ENCODE measurements at places on chromosomes 16 and 17.

DNA sequence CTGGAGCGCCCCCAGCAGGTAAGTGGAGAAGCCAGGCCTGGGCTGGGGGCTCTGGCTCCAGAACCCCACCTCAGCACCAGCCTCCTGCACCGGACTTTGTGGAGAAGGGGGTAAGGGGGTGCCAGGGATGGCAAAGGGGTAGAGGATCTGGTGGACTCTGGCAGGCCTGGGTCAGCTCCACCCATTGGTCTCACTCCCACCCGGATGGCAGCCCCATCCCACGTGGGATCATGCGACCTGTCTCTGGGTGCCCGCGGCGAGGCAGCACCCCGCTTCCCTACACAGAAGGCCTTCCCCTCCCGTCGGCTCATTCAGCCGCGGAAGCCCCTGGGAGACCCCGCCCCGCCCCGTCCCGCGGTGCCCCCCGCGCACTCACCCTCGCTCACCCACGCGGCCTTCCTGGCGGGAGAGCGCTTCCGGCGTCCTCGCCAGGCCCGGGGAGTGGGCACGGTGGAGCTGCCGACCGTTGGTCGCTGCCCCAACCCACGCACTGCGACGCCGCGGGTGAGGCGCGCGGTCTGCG is 498 bp upstream of the PLEKHG4 start:
- DNase-seq = no peak

DNA sequence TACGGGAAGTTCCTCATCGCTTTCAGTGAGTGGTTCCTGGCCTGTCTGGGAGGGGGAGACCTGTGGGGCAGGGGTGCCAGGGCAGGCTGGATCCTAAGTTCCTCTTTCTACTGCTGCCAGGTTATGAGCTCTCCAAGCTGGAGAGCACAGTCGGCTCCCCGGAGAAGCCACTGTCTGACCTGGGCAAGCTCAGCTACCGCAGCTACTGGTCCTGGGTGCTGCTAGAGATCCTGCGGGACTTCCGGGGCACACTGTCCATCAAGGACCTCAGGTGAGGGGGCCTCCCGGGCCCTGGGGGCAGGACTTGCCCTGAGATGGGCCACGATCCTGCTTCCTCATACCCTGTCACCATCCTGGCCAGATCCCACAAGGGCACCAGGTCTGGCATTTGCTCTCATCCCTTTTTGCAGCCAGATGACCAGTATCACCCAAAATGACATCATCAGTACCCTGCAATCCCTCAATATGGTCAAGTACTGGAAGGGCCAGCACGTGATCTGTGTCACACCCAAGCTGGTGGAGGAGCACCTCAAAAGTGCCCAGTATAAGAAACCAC is 5.1 kb downstream of the PRSS8 start:
- no peak for DNase-seq

GRCh38 chr17:384622-385177 is 32.1 kb upstream of the RPH3AL start:
- DNase-seq = no peak

GRCh38 chr17:31313982-31314781 is at the start of gene EVI2B:
Gene EVI2B, minus strand, starts transcription at chr17:31314054. Its CDS starts 8,445 bp downstream, at chr17:31305609.
- DNase-seq = no peak

- DNase-seq = no peak
Measured at GRCh38 chr16:29663016-29663806, at the start of gene SPN. Gene SPN, plus strand, starts transcription at chr16:29663247. Its CDS starts 482 bp downstream, at chr16:29663729.

DNA sequence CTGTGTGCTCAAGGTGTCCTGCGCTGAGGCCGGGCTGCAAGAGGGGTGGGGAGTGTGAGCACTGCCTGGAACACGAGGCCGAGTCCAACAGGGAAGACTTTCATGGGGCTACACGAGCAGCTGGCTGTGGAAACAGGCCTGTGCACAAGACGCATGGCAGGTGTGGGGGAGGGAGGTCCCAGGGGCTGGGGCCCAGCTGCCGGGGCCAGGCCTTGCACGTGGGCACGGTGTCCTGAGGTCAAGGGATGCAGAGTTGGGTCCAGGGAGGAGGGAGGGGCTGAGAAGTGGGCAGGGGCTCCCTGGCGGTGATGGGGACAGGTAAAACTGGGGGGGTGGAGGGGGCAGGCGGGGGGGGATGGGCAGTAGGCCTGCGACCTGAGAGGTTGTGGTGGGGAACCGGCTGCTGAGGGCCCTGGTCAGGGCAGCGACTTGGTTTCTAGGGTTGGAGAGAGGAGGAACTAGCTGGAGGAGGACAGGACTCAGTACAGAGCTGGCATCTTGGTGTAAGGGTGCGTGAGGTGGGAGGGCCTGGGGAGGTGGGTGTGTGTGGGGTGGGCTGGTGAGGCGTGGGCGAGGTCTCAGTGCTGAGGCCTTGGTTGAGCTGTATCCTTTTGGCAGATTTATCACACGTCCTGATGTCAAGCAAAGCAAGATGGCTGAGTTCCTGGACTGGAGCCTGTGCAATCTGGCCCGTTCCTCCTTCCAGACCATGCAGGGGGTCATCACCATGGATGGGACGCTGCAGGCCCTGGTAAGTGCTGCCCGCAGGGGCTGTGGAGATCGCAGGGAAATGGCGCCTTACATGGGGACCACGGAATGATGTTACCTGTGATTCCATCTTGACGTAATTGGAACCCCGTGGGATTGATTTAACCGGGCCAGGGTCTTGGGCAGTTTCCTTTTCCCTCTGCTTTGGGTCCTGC is 29.4 kb downstream of the TBCD start:
- DNase-seq = no peak

GRCh38 chr17:70187383-70187782 is 18.1 kb downstream of the KCNJ2 start:
- no peak for DNase-seq

- no peak for DNase-seq
Measured at GRCh38 chr16:85258166-85258565, 145.9 kb upstream of the CIBAR2 start.

- no peak for DNase-seq
Measured at GRCh38 chr17:19717411-19717908, 1.1 kb upstream of the SLC47A2 start.

DNA sequence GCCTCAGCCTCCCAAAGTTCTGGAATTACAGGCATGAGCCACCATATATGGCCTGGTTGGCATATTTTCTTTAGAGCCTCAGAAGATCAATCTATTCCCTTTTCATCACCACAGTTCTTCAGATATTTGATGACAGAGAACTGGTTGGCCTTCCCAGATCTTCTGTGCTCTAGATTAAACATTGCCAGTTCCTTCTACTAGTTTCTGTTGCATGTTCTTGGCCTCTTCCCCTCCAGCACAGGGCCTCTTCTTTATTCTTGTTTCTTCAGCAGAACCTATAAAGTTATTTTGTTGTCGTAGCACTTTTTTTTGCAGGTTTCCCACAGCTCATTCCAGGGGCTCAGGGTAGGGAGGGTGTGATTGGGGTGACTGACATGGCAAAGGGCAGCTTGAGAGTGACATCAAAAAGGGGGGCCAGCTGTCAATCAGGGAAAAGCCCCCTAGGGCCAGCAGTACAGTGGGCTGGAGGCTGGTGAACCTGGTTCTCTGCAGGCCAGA is 9.3 kb downstream of the CHD9 start:
- no peak for DNase-seq

GRCh38 chr16:69607674-69608073 is 41.9 kb downstream of the NFAT5 start:
- DNase-seq = no peak

DNA sequence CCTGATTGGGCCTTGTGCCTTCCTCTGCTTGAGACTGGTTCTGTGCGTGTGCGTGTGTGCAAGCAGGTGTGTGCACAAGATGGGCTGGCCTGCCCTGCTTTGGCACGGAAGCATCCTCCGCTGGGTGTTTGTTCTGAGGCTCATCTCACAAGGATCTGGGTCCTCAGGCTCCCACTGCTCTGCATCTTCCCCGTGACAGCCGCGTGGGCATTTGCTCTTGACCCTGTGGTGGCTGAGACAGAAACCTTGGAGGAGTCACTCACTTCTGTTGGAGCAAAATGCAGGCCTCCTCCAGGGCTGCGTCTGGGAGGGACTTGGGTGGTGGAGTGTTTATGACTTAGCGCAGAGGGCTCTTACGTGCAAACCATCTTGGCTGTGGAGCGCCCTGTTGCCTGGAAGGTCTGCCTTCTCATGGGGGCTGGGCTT is 119.2 kb downstream of the RPTOR start:
- DNase-seq = no peak

DNA sequence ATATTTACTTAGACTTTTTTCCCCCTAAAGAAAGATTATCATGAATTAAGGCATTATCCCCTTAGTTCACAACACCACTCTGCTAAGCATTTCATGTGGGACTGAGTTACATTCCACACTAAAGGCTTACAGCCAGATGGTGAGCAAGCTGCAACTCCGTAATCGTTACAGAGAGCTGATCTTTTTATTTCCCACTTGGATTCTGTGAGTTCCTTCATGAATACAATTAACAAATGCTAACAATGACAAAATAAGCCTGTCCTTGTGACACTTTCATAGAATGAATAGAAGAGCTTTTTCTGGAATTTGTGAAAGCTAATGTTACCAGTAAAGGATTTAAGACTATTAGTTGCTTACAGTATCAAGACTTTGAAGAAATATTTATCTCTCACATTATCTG is 8.7 kb downstream of the OGFOD1 start:
- DNase-seq = no peak

DNA sequence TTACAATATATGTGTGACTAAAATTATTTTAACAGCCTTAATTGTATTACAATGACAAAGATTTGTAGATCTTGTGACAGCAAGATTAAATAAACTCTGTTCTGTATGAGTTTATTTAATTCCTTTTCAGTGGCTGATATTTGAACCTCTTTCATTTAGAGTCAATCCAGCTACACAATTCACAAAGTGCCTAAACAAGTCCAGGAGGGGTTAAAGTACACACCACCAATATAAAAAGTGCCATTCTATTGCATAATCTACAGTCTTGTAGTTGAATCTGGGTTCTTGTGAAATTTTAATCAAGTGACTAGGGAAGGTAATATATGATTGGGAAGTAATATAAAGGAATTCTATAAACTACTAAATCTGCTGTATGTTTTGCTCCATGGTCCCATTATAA is 3.9 kb upstream of the NFAT5 start:
- no peak for DNase-seq

DNA sequence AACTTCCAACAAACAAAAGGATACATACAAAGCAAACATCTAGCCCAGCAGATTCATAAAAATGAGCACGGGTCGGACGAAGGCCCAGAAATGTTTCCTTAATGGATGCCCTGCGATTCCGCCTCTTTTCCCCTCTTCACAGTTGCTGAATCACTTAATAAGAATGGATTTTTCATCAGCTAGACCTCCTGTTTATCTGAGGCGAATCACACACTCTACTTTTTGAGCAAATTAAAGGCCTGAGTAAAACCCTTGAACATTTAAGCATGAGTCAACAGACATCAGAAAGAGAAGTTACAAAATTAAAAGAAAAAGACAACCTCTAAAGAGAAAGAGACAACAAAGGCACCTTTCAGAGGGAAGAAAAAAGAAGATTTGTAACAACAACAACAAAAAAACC is 44.7 kb downstream of the HS3ST3A1 start:
- DNase-seq = no peak

DNA sequence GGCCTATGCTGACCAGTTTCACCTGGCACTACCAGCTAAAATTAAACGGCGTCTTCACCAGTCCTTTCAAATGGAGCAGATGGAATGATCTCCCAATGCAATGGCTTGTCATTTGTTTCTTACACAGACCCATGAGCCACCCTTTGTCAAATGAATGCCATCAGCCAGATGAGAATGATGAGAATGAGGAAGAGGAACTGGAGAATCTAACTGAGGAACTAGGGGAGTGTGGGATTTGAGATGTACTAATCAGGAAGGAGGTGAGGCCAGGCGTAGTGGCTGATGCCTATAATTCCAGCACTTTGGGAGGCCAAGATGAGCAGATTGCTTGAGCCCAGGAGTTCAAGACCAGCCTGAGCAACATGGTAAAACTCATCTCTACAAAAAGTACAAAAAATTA is 116.4 kb downstream of the HS3ST3A1 start:
- no peak for DNase-seq

DNA sequence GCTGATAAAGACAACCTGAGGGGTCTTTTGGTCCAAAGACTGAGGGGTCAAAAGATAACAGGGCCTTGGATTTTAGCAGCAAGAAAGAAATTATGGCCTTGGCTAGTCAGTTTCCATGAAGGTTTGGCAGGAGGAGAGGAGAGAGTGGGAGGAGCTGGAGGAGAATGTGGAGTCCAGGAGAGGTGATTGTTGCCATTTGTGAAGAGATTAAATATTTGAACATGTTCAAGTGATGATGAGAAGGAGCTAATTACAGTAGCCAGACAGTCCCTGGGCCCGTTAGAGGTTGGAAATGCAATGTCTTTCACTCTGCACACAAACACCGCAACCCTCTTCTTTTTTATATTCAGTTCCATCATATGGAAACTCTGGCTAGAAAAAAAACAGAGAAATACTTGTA is 68.6 kb downstream of the TNRC6C start:
- DNase-seq = no peak

DNA sequence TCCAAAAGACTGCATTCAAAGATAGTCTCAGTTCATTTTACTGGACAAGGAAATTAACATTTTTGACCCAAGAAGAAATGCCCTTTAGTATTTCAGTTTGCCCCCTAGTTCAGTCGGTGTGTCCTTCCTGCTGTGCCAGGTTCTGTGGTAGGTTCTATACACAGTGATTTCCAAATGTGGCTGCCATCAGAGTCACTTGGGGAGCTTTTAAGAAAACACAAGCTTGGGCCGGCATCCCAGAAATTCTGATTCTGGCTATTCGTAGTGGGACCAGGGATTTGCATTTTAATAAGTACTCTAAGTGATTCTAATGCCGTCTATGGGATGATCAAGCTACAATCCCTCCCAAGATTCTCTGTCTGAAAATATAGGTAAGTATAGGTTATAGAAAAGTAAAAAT is 10.2 kb downstream of the RSPRY1 start:
- DNase-seq = no peak

- no peak for DNase-seq
Measured at GRCh38 chr16:29891525-29892457, 7.6 kb downstream of the SEZ6L2 start.

DNA sequence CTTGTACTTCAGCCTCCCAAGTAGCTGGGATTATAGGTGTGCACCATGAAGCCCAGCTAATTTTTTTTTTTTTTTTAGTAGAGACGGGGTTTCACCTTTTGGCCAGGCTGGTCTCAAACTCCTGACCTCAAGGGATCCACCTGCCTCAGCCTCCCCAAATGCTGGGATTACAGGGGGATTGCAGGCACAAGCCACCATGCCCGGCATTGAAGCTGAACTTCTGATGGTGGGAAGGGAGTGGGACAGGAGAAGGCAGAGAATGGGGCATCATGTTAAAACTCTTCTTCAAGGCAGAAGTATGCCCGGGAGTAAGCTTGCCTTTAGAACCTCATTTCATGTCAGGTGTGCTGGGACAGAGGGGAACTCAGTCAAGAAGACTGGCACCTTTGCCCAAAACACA is 48.6 kb upstream of the ZFHX3 start:
- no peak for DNase-seq

- DNase-seq = no peak
Measured at GRCh38 chr17:19558946-19559345, 25.3 kb downstream of the SLC47A1 start.

- DNase-seq = no peak
Measured at GRCh38 chr17:41635121-41636097, 11.0 kb upstream of the KRT17 start.
